ENCODE measurements at places on chromosomes 11 and 22. TPM values are rescaled to one million over a fixed set of nuclear protein-coding genes. Genes with fewer than 3 reads are reported as not detected.

- no peak for DNase-seq
These were observed 3.1 kb upstream of the ADM start for GRCh38 chr11:10301656-10302358.

GRCh38 chr11:33761471-33761870 is 12.8 kb downstream of the FBXO3 start:
- no peak for DNase-seq

DNA sequence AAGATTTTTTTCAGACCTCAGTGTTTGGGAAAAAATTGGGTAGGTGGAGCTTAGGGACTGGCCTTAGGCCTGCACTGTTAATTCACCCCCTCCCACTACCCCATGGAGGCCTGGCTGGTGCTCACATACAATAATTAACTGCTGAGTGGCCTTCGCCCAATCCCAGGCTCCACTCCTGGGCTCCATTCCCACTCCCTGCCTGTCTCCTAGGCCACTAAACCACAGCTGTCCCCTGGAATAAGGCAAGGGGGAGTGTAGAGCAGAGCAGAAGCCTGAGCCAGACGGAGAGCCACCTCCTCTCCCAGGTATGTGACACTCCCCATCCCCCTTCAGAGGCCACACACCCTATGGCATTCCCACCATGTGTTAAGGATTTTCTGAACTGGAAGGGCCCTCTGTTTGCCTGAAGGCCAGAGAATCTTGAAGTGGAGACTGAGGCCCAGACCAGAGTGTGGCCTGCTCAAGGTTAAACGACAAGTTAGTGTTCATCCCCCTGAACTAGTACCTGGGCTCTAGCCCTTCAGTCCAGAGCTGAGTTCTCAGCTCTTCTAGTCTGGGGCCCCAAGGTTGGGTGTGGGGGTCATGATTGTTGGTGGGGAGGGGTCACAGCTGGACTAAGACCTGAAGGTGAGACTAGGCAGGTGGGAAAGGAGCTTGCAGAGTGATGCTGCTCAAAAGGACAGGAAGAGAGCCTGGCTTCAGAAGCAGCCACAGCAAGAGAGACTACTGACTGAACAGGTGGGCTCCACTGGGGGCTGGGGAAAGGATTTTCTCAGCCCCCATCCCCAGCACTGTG is 2.3 kb upstream of the FOLR1 start:
- DNase-seq = peak; percentile 40

DNA sequence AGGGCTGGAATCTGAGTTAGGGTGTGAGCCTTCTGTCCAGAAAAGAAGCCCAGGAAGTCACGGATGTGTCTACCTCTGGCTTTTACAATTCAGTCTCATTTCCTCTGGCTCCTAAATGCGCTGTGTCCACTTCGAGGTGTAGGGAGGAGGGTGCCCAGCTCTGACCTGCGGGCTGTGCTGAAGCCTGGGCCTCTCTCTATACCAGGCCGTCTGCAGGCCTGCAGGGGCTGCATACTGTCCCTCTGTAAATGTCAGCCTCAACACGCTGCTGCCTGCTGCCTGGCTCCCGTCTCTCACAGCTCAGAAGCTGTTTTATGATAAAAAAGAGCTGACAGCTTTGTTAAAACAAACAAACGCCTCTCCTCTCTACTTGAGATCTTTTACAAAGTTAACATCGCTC is 14.5 kb downstream of the ARVCF start:
- DNase-seq = no peak

DNA sequence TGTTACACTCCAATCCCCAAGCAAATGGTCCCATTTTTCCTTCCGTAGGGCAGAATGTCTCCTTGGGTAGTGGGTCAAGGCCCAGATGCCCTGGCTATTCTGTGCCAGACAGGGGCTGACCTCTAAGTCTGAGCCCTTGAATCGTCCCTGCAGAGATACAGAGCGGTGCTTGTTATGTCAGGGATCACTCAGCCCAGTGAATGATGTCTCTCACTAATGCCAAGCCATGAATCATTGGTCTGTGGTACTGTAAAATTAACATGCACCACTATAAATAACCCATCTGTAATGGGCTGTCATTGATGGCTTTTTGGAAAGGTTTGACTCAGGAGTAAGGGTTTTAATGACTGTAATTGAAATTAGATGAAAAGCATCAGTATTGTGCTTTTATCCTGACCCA is 35.3 kb upstream of the KIRREL3 start:
- no peak for DNase-seq

- no peak for DNase-seq
These were observed 55.0 kb upstream of the USP47 start for GRCh38 chr11:11786771-11787170.

DNA sequence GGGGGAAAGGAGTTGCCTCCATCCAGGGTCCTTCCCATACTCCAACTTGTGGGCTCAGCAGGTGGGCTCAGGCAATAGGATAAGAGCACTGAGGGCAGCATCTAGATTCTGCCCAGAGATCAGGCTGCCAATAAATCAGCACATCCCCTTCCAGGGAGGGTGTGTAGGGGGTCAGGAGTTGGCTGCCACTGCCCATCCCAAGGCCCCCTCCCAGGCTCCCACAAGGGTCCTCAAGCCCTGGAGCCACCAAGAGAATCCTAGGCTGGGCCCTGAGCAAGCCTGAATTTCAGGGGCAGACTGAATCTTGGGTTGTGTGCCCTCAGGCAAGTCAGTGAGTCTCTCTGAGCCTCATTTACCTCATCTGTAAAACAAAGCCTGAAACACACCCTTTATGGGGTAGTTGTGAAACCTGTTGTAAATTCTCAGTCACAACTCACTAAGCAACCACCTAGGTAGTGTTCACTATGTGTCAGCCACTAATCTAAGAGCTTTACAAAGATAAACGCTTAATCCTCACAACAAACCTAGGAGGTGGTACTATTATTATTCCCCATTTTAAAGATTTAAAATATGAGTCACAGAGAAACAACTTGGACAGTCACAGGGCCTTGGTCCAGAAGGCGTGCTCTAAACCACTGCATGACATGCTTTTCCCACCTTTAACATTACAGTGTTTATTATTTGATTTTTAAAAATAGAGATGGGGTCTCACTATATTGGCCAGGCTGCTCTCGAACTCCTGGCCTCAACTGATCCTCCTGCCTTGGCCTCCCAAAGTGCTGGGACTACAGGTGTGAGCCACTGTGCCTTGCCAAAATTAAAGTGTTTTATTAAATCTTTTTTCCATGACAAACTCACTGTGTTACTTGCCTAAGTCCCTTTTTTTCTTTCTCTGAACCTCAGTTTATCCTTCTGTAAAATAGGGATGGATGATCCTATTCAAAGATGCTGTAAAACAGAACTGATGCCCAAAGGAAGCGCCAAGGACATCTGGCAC is 36.2 kb downstream of the LMO1 start:
- no peak for DNase-seq

- no peak for DNase-seq
These were observed at the start of gene VEGFB for GRCh38 chr11:64233913-64234586. TSS of gene VEGFB (plus strand) at chr11:64234584. CDS start at chr11:64234834, 250 bp downstream.

DNA sequence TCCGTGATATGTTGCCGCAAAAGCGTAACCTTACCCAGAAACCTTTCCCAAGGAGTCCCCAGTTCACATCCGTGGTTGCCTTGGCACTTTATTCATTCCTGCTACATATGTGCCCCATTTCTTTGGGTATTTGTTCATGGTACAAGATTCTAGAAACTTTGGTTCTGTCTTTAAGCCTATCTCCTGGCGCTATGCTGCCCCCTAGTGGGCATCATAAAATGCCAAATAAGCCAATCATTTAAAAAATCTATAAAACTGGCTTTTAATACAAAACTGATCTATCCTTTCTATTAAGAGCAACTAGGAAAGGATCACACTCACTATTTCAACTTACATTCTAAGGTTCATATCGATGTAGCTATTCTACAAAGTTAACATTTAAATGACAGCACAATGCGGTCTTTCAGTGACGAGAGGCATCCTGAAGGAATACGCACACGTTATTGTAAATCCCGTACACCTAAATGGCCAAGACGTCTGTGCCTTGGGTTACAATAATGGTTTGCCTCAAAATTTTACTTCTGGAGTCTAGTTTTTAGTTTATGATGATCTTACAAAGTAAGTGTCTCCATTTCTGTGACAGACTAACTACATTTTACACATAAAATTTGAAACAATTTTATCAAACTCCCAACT is 16.2 kb downstream of the PIWIL3 start:
- DNase-seq = no peak

DNA sequence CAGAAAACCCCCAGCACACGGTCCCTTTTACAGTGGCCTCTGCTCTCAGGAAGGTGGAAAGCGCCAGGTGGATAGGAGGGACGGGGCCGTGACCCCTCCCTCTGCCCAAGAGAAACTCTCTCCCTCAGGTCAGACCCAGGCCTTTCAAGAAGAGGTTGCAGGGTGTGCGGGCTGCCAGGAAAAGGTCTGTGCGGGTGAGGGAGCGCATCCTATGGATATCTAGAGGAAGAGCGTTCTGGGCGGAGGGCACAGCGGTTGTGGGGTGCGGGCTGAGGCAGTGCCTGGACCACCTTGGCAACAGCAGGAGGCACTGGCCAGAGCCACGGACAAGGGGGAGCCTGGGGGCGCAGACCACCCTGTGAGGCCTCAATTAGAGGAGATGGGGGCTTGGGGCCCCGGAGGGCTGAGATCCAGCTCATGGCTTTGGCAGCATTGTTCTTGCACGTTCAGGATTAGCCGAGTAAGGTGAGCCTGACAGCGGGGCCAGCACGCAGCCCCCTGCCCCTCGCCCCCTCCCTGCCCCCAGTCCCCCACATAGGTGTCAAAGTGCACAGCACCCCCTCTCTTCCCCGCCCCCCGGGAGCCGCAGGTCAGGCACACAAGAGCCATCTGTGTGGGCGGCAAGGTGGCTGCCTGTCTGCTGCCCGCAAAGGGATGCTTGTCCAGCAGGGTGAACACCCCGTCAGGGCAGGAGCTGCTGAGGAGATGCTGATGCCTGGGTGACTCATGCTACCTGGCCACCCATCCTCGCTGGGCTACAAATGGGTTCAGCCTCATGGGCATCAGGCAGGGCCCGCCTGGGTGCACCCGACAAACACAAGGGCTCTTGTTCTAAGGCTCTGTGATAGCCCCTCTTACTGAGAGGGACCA is 92.8 kb upstream of the KCNQ1OT1 start:
- DNase-seq = no peak

GRCh38 chr11:120666121-120666639 is 154.6 kb downstream of the GRIK4 start:
- no peak for DNase-seq

GRCh38 chr11:1932105-1932480 is 12.6 kb downstream of the TNNT3 start:
- no peak for DNase-seq

GRCh38 chr11:121643479-121644186 is 190.9 kb upstream of the SORL1-AS1 start:
- no peak for DNase-seq

DNA sequence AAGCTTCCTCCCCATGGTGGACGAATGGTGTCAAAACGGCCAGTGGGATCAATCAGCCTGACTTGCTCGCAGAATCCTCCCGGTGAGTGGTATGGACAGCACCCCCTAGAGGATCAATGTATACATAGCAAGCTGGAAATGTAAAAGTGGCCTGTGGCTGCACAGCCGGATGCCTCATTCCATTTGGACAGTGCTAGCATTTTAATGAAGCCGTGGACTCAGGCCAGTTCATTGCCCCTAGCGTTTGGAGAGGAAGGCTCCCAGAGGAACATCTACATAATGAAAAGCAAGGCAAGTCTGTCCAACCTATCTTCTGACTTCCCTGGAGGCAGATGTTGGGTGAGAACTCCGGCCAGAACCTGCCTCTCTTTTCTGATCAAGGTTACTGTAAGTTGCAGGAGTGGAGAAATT is 942.3 kb downstream of the NTM start:
- no peak for DNase-seq

DNA sequence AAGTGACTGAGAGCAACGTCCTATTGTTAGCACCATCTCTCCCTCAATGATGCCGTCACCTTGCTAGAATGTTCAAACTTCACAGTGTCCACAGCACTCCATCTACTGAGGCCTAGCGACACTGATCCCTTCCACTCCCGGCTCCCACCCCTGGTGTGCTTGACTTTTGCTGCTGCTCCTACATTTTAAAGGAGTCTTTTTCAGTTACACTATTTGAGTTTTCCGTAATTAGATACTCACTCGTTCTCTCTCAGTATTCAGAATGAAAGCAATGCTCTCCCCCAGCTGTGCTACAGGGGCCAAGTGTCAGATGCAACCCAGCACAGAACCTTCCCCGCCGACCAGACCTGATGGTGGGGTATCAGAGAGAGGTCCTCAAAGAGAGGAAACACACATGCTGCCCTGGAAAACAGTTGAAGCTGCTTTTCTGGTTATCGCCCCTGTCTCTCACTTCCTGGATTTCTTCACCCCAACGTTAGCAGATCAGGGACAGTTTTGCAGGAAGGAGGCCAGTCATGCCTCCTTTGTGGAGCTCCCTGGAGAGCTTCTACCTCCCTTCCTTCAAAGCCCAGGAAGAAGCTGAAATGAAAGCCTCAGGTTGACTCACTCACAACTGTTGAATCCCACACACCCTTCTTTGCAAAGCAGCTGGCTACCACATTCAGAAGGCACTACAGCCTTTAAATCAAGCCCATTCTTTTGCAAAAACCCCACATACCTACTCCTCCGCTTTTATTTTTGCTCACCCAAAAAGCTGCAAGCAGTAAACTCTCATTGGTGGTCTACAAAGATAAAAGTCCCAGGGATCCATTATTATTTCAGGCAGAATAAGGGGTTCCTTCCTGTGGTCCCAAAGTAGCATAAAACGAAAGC is 23.5 kb downstream of the LARGE1 start:
- no peak for DNase-seq

DNA sequence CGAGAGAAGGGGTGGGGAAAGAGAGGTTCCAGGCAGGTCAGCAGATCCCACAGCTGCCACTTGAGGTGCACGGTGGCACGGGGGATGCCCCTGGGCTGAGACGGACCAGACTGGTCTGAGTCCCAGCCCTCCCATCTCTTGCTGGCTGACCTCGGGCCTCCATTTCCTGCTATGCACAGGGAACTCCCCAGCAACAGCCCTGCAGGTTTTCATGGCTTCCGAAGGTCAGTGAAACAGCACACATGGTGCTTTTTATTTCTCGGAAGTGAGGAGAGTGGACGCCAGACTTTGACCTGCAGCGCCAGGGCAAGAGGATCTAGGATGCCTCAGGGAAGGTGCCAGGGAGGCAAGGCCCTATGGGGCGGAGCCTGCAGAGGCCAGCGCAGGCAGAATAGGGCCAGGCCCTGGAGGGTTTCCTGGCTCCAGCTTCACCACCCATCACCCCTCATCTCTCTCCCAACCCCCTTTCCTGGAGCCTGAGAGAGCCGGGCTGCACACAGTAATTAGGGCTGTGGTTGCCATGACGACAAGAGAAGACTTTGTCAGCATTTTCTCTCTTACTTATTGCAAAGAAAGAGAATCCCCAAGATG is 29.5 kb downstream of the SLC22A12 start:
- DNase-seq = peak; percentile 83

Gene CLDN5
- polyA plus RNA-seq = 39.7 TPM

Gene MPZL3
- polyA plus RNA-seq = 5.3 TPM

Gene MRGPRX4
- polyA plus RNA-seq = not detected

Gene OR4C5
- polyA plus RNA-seq = not detected

Gene CHEK2
- 12.3 TPM for polyA plus RNA-seq

Gene CASP5
- polyA plus RNA-seq = 0.14 TPM

Gene KCNJ1
- 102 TPM for polyA plus RNA-seq

Gene GLYAT
- polyA plus RNA-seq = 151 TPM

Gene ZBTB16
- polyA plus RNA-seq = 1.9 TPM

Gene TIMP3
- 169 TPM for polyA plus RNA-seq

Gene CRYBA4
- polyA plus RNA-seq = not detected

Gene CCDC15
- 4.4 TPM for polyA plus RNA-seq

All from left renal pelvis (tissue), 4 donors.